ENCODE measurements at places on chromosomes 13 and 19.

- DNase-seq = peak; percentile 34
Measured at GRCh38 chr19:41753159-41753558, 2.2 kb upstream of the CEACAM6 start.

- DNase-seq = no peak
Measured at GRCh38 chr13:113041896-113042295, 63.7 kb upstream of the F7 start.

- no peak for DNase-seq
Measured at GRCh38 chr19:36638862-36639510, 27.7 kb downstream of the ZNF461 start.

DNA sequence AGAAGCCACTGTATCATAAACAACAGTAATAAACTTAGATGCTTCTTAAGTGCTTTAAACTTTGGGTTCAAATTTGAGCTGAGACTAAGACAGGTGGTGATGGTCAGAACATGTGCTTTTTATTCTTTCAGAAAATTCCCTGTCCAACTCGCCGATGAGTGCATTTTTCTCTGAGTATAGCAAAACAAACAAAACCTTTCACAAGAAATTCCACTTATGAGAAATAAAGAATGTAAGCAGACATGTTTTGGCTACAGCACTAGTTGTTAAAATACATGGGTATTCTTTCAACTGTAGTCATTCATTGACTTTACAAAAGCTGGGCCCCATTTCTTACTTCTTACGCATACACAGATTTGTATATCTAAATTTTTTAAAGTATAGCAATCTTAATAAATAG lies 125.6 kb downstream of the SPRY2 start:
- DNase-seq = no peak

DNA sequence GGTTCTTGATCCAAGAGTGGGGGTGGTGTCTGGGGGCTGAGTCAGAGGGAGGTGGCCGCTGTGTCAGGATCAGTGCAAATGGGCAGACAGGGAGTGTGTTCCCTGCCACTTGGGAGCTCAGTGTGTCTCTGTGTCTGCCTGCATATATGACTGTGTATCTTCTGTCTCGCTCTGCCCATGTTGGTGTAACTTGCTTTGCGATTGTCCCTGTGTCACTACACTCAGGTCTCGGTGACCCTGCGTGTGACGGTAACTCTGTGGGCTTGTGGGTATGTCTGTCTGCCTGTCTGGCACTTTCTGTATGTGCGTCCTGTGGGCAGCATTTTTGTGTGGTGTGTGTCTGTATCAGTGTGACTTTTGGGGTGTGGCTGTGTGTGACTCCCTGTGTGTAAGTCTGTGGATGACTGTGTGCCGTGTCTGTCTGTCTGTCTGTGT lies 8.2 kb upstream of the ERFL start:
- DNase-seq = no peak

- no peak for DNase-seq
Measured at GRCh38 chr13:40439928-40440327, 226.5 kb downstream of the FOXO1 start.

DNA sequence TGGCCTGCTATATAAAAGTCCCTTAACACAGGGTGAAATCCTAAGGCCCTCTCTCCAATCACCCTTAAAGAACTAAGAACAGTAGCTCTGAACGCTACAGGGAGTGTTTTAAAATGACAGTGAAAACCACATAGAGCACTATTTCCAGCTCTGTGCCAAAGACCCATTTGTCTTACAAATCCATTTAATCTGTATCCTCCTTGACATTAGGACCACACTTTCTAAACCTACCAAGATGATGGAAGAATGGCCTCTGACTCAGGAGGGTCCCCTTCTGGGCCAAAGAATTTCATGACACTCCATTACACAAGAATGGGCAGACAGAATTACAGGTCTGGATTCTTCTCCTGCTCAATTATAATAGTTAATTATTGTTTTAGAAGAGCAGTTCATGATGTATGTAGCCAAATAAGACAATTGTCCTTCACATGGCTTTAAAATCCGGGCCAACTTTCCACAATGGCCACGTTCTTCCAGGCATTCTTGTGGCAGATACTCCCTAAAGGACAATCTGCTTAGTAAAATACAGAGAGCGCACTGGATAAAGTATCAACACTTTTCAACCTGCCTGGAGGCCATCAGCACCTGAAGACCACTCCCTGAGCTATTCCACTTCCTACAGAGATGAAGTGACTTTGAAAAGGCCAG lies 61.0 kb downstream of the STK24 start:
- DNase-seq = no peak

GRCh38 chr13:25645681-25646080 lies 273.9 kb downstream of the ATP8A2 start:
- no peak for DNase-seq

GRCh38 chr13:39345982-39346381 lies 257.0 kb downstream of the LHFPL6 start:
- DNase-seq = no peak

GRCh38 chr19:49150106-49150943 lies 4.9 kb downstream of the HRC start:
- DNase-seq = peak; percentile 82

GRCh38 chr19:9936326-9937000 lies at the start of gene OLFM2:
Gene OLFM2 (minus strand): TSS chr19:9936515. CDS start chr19:9936366, 149 bp downstream.
- no peak for DNase-seq

- no peak for DNase-seq
Measured at GRCh38 chr13:51689663-51689996, 105.4 kb downstream of the WDFY2 start.

- DNase-seq = peak; percentile 72
Measured at GRCh38 chr13:34933349-34933748, 8.7 kb upstream of the NBEA start.

- no peak for DNase-seq
Measured at GRCh38 chr13:73703606-73704005, 430.6 kb downstream of the KLF12 start.

GRCh38 chr13:41597348-41598041 lies 140.1 kb downstream of the RGCC start:
- DNase-seq = no peak

GRCh38 chr13:97537110-97537509 lies 103.1 kb downstream of the RAP2A start:
- DNase-seq = no peak

DNA sequence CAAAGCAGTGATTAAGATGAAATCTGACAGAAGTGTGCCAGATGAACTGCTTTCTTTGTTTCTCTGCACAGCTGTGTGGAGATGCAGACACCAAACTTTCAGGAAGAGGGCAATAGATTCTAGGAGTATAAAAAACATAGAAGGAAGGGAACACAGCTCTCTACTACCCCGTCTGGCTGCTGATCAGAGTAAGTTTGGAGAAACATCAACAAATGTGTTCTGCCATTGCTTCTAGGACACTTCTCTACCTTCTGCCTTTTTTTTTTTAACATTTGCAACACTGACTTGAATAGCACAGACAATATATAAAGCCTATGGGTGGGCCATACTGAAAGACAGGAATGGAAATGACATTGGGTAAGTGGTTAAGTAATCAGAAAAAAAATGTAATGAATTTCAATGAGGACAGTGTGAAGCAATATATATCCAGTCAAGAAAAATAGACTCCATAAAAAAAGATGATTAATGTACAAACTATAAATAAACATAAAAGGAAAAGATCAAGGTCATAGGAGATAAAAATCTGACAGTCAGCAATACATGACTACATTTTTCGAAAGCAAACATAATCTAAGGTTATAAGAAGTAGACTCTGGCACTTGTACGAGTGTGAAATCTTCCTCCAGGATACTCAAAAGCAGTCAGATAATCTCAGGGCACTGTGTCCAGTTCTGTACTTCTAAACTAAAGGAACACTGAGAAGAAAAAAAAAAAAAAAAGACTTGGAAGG lies 21.4 kb downstream of the NUFIP1 start:
- DNase-seq = no peak

GRCh38 chr19:31408460-31409124 lies 59.4 kb upstream of the TSHZ3 start:
- DNase-seq = no peak

DNA sequence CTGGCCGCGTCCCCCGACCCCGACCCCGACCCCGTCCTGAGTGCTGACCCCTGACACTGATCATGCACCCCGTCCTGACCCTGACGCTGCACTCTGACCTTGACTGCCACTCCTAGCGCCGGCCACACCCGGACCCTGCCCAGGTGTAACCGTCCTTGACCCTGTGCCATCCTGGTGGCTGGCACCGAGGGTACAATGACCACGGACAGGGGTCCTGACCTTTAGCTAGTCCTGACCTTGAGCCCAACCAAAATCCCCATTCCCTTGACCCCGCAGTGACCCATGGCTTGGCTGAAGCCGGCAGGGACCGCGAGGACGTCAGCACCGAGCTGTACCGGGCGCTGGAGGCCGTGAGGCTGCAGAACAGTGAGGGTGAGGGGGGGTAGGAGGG lies 25.9 kb downstream of the CLEC4M start:
- DNase-seq = no peak

DNA sequence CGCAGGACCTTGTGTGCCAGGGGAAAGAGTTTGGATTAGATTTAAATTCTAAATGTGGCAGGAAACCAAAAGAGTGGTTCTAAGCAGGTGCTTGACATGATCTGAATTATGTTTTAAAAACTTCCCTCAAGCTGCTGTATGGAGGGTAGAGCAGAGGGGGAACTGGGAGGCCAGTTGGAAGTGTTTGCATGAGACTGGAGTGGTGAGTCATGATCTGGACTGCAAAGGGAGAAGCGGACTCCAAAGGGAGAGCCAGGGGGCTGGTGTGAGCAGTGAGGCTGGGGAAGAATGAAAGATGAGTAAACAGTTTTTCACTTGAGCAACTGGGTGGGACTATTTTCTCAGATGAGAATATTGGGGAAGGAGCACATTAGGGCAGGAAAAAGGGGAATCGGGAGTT lies 206.1 kb downstream of the DNAJC15 start:
- no peak for DNase-seq

- no peak for DNase-seq
Measured at GRCh38 chr13:113970810-113971470, 2.9 kb downstream of the C13orf46 start.

DNA sequence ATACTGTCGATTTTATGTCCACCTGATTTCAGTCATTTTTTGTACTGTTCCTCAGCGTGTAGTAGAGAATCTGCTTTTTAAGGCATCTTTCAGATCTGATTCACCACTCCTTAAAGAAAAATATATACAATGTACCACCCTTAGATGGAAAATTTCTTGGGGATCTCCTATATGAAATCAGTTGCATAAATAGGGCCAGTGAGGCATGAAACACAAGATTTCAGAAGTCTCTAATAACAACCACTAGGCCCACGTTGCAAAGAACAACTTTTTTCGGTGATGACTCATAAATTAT lies 1.4 kb downstream of the USP12 start:
- no peak for DNase-seq

GRCh38 chr19:31377736-31378135 lies 28.5 kb upstream of the TSHZ3 start:
- DNase-seq = no peak

DNA sequence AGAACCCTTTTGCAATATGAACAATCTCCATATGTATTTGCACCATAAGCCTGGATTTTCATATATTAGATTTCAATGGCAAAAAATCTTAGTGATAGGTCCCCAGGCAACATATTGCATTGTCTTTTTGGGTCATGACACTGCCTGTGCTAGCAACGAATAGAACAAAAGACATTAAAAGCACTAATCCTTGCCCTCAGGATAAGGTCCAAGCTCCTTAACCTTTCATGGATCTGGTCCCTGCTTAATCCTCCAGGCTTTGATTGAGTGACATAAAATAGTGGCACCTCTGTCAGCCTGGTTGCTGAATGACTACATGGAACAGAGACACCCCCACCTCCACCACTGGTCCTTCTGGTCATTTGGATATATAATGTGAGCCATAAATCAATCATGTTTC lies 134.4 kb downstream of the RBM26 start:
- DNase-seq = no peak

- DNase-seq = peak; percentile 69
Measured at GRCh38 chr13:53250272-53250875, 221.8 kb downstream of the OLFM4 start.

- peak; percentile 3 for DNase-seq
Measured at GRCh38 chr19:19214159-19214490, 2.4 kb downstream of the NCAN start.

DNA sequence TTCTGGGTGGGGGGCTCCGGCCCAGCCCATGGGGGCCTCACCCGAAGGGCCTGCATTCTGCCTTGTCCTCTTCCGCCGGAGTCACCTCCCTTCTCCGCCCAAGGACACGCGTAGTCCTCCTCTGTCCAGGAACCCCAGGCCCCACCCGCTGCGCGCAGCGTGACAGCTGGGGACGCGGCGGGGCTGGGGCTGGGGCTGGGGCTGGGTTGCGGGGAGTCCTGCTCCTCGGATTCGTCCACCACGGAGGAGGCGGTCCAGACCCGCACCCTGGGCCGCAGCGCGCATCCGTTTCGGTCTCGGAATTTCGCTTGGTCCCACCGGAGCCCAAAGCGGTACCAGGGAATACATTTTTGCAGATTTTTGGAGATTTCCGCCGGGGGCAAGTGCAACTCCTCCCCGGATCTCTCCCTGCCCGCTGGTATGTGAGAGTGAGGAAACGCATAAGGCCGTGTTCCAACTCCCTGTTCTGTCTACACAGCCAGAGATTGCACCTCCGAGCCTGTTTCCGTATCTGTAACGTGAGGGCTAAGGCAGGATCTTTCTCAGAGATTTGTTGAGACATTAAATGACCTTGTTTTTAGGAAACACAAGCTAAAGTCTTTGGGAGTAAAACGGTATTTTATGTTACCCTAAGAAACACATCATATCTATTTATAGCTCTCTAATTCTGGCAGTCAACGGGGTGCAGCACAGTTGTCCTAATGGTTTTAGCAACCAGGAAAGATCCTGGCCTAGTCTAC lies at the start of gene COX7A1:
TSS of gene COX7A1 (minus strand) at position 96 of the 740 bp plus-strand sequence. CDS start at position 56, 40 bp downstream.
- no peak for DNase-seq

- DNase-seq = no peak
Measured at GRCh38 chr13:99131410-99131809, 69.2 kb upstream of the UBAC2 start.

GRCh38 chr19:46856062-46857022 lies 4.5 kb upstream of the ARHGAP35 start:
- peak; percentile 96 for DNase-seq

- no peak for DNase-seq
Measured at GRCh38 chr13:52845334-52845761, 3.1 kb downstream of the PCDH8 start.

DNA sequence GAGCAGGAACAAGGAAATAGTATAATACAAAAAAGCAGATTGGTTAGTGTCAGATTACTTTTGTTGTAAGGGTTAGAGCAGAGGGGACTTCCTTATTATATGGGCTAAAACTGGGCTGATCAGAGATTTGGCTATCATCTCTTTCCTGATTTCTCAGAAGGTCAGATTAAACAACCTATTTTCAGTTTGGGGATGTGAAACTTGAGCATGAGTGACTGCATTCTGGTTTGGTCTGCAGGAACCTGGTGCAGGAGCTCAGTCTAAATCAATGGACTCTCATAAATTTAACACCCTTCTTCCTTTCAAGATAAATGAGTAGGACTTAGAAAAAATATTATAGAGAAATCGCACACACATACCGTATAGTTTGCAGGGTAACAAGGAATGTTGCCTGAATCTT lies 12.9 kb upstream of the RFXAP start:
- no peak for DNase-seq

DNA sequence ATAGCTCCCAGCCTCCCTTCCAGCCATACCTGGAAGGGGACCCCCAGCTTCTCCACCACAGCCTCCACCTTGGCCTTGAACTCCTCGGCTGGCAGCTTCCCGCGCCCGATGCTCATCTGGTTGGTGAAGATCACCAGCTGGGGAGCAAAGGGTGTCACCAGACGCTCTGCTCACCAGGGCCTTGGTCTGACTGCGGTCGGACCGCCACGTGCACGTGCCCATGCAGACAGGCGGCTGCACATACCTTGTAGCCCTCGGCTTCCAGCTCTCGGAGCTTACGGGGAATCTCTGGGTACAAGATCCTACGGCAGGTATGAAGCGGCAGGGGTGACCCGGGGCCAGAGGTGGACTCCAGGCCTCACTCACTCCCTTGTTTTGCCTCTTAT lies 3.4 kb downstream of the PNKP start:
- no peak for DNase-seq
